ENCODE measurements at places on chromosomes 13 and 19. TPM values are rescaled to one million over a fixed set of nuclear protein-coding genes. Genes with fewer than 3 reads are reported as not detected.

- no peak for DNase-seq
Observed at GRCh38 chr13:71068041-71068440, 799.0 kb downstream of the DACH1 start.

The TNFSF9 gene
- polyA plus RNA-seq = 0.58 TPM

The OR7C1 gene
- 0.18 TPM for polyA plus RNA-seq

DNA sequence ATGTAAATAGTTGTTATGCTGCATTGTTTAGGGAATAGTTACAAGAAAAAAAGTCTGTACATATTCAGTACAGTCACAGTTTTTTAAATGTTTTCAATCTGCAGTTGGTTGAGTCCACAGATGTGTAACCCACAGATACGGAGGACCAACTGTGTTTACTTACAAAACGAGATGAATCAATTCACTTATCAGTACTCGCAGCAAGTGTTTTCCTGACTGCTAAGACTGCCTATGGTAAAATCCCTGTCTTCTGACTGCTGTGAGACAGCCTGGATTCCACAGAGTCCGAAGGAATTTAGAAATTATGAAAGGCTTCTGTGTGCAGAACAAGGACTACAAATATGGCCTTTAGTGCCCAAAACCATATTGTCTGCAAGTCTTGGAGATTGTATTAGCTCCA, 45.7 kb upstream of the C1QTNF9 start:
- no peak for DNase-seq

The UPK1A gene
- polyA plus RNA-seq = 0.32 TPM

The C19orf85 gene
- polyA plus RNA-seq = not detected

The CADM4 gene
- polyA plus RNA-seq = 7.8 TPM

GRCh38 chr19:32067685-32068084, 277.7 kb upstream of the ZNF507 start:
- DNase-seq = no peak

The SCGB2B2 gene
- polyA plus RNA-seq = 0.90 TPM

DNA sequence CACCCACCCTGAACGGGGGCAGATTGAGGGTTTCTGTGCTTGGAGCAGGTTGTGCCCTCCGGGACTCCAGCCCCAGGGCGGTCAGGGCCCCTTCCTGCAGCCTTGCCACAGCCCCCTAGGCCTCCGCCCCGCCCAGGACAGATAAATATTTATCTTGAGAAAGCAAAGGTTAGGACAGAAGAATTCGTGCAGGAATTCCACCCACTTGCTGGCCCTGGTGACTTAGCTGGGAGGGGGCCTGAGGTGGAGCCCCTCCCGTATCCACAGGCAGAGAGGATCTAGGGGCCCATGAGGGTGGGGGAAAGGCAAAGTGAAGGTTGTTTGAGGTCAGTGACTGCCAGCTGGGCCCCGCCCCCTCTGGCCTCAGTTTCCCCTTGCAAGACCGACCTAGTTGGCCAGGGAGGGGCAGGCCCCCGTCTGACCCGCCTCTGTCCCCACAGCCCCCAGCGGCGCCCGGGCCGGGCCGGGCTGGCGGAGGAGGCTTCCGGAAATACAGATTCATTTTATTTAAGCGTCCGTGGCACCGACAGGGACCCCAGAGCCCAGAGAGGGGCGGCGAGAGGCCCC, 5.2 kb downstream of the MIDN start:
- DNase-seq = no peak

GRCh38 chr19:16022681-16023080, 53.6 kb upstream of the TPM4 start:
- no peak for DNase-seq

DNA sequence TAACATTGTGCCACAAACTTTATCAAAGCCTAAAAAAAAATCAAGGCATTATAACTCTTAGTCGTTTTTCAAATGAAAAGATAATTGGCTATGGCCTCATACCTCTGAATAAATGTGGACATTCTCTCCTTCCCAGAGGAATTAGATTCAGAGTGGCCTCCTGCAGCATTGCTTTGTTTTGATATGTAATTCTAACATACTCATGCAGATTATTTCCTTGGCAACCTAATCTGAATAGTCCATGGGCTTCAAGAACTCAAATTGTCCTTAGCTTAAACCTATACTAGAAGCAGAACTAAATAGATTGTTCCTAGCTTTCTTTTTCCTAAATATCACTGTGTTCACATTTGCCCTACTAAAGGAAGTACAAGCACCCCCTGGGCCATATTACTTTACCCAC, 1146.9 kb downstream of the OLFM4 start:
- no peak for DNase-seq

- no peak for DNase-seq
Observed at GRCh38 chr13:39369161-39369890, 233.7 kb downstream of the LHFPL6 start.

The EPSTI1 gene
- 2.6 TPM for polyA plus RNA-seq

DNA sequence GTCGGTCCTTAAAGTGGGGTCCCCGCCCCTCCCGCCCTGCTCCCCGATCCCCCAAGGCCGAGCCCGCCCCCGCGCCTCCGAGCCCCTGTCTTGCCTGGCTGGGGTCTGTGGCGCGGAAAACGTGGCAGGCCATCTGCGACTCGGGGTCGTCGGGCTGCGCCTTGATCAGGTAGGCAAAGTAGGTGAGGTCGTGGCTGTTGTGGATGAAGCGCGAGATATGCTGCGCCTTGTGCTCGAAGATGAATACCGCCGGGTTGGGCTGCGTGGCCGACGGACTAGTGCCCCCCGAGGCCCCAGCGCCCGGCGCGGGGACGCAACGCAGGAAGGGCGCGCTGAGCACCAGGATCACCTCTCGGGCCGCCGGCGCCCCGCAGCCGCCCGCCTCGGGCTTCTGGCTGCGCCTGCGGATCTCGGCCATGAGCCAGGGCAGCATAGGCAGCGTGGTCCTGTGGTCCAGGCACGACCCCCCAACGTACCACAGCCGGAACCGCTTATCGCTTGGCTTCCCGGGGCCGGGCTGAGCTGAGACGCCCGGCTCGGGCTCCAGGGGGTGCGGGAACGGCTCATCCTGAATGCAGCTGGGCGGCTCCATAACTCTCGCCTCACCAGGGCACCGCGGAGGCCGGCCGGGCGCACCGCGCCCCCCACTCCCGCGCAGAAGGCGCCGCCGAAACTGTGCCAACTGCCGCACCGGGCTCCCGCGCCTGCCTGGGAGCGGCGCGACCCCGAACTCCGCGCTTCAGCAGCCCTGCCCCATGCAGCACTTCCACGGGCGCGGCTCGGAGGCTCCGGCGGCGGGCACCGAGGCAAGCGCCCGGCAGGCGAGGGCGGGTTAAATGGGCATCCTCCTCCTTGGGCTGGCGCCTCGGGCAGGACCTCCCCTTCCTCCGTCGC, 546 bp downstream of the TBC1D4 start:
- DNase-seq = peak; percentile 47

GRCh38 chr13:59738921-59739320, 424.8 kb downstream of the DIAPH3 start:
- no peak for DNase-seq

The RPS28 gene
- polyA plus RNA-seq = 729 TPM

The IGSF23 gene
- polyA plus RNA-seq = not detected

The SSC5D gene
- polyA plus RNA-seq = 13.3 TPM

The CLEC17A gene
- not detected for polyA plus RNA-seq

DNA sequence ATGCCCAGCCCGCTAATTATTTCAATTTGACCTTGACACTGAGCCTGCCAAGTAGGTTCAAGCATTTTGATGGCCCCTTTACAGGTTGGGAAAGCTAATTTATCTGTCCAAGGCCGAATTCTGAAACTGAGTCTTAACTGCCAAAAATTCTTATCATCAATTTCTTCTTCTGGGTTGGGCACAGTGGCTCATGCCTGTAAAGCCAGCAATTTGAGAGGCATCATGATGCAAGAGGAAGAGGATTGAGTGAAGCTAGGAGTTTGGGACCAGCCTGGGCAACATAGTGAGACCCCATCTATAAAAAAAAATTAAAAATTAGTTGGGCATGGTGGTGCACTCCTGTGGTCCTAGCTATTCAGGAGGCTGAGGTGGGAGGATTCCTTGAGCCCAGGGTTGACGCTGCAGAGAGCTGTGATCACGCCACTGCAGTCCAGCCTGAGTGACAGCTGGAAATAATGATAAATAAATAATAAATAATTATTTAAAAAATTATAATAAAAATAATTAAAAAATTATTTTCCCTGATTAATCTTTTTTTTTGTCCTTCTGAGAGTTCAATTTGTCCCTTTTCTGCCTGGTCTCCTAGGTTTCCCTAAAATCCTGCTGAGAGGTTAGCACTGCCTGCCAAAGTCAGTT, 1.3 kb upstream of the LDLR start:
- DNase-seq = no peak

DNA sequence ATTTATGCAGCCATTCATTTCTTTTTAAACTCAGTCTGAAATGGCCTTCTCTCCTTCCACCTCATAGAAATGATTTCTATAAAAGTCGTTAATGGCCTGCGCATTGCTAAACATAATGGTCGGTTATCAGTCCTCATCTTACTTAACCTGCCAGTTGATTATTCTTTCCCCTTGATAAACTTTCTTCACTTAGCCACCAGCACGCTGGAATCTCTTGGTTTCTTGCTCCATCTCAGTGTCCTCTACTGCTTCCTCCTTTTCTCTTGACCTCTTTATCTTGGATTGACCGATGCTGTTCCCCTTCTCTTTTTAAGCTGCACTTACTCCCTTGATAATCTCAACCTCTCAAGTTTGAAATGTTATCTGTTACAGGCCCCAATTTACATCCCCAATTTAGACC, 12.2 kb upstream of the CLC start:
- DNase-seq = no peak

The VWA8 gene
- polyA plus RNA-seq = 9.9 TPM

- DNase-seq = peak; percentile 63
Observed at GRCh38 chr19:9205501-9206113, 13.8 kb downstream of the OR7D4 start.

The PLPPR3 gene
- polyA plus RNA-seq = not detected

- peak; percentile 29 for DNase-seq
Observed at GRCh38 chr19:35549174-35549788, 3.9 kb downstream of the TMEM147 start.

DNA sequence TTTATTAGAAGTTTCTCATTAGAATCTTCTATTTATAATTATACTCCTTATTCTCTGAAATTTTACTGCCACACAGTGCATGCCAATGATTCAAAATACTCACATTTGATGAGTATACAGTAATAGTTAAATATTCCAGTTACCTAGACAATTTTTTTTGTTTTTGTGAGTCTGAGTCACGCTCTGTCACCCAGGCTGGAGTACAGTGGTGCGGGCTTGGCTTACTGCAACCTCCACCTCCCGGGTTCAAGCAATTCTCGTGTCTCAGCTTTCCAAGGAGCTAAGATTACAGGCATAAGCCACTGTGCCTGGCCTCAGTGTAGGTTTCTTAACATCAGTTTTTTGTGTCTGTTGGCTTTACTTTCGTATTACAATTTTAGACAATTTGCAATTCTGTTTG, 87.1 kb downstream of the ZNF486 start:
- no peak for DNase-seq

The SLITRK5 gene
- 4.5 TPM for polyA plus RNA-seq
